Fibroblast of upper back skin (primary cell): ENCODE measurements at places on chromosomes 4 and X.

DNA sequence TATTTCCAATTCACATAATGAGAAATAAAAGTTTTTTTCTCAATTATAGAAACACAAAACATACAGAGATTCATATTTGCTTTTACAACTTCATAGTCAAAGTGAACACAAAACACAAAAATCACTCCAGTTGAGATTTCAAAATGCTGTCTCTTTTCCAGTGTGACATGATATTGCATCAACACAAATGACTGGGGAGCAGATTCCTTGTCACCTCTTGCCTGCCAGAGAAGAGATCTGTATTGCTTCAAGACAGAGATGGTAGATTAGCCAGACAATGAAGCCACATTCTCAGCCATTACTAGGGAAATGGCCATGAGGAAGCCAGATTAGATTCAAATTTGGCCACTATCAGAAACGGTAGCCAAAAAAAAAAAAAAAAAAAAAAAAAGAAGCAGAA, 2313.1 kb upstream of the AGA start:
- no peak for DNase-seq

DNA sequence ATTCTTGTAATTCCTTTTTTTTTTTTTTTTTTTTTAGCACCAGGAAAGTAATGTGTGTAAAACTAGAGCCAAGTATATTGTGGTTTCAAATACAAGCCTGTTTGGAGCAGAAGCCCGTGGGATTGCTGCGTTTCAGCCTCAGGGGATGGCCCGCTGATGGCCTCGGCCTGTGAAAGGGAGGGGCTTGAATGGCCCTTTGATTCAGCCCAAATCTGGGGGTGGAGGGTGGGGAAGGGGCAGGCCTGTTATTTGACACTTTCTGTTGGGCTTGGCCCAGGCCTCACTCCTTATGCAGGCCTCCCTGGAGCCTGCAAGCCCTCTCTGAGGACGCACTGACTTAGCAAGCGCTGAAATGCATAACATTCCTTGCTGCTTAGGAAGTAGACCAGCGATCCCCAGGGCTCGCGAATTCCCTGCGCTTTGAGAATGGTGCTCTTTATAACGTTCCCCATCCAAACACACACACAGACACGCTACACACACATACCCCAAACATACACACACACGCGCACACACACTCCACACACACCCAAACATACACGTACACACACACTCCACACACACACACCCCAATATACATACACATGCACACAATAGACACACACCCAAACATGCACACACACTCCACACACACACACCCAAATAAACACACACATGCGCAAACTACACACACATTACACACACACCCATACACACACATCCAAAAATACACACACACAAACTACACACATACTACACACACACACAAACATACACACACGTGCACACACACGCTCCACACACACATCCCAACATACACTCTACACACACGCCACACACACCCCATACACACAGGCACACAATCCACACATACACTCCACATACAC, 29.6 kb downstream of the TLR10 start:
- DNase-seq, result peak; percentile 99

DNA sequence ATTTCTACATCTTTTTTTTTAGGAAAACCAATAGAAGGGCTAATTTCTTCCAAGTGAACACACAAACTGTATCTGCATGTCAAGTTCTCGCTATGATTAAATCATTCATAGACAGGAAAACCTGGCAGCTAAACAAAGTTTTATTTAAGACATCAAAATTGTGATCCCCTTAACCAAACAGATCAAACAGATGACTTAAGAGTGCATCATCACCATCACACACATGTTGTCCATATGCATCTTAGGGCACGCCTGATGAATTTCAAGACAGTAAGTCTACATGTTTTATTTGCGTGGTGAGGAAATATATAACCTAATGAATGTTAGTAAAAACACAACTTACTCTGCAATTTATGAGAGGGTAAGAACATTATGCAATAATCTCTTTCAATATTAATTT, 317.0 kb upstream of the ANXA10 start:
- peak; percentile 86 for DNase-seq

DNA sequence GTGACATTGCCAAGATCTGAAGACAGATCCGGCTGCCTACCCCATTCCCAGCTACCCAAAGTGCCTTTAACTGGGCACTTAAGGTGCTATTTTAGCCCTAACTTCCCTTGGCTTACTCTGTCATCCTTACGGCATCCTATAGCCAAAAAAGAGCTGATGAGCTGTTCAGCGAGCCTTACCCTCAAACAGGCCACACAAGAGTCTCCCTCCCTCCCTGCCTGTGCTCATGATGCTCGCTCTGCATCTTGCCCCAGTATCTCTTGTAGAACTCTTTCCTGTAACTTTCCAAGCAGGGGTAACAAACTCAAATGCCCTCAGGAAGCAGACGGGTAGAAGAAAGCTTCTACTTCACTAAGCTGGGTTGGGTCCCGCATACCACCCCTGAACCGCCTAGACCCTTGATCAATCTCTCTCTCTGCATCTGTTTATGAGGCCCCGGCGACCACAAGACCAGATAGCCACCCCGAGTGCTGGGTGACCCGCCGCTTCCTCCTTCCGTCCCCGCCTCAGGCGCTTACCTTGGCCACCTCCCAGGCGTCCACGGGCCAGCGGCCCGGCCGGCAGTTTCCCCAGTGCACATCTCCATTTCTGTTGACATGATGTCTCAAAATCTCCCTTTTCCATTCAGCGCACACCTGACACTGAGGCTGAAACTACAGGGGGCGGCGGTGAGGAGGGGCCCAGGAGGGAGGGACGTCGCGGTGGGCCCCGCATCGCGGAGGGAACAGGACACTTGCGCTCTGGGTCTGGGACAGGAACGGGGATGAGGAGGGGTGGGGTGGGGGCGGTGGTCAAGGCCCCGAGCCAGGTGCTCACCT, 663 bp downstream of the CXorf38 start:
- no peak for DNase-seq

DNA sequence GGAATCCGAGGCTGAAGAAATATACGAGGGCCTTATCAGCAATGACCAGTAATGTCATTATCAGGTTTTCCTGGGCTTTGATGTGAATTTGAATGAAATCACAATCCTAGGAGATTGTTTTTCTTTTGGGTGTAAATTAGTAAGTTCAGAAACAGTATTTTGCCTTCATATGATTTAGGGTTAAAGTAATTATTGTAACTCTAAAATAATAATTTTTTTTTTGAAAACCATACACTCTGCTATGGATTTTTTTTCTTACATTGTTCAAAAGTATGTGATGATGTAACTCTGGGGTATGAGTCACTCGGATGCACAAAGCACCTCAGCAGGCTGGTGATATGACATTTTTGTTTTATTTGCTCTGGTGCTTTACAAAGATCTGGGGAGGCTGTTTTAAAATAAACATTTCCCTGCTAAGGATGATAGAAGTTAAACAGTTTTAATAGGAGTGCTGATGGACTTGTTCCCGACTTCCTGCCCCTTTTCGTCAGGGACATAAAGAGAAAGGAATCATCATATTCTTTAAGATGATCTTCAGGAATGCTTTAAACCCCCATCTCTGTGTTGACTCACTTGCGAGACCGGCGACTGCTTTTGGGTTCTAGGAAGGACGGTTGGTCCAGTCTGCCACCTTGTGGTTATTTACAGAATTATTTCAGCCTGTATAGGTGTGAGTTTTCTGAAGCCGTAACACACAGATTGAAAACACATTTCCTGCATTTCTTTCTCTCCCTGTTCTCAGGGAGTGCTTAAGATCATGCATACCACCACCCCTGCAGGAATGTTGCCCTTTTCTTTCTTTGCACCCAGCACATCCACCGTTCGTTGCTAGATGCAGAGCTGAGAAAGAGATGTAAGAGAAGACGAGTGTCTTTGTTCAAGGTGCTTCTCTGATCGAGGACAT, 72.5 kb downstream of the RAPGEF2 start:
- DNase-seq, result peak; percentile 93

DNA sequence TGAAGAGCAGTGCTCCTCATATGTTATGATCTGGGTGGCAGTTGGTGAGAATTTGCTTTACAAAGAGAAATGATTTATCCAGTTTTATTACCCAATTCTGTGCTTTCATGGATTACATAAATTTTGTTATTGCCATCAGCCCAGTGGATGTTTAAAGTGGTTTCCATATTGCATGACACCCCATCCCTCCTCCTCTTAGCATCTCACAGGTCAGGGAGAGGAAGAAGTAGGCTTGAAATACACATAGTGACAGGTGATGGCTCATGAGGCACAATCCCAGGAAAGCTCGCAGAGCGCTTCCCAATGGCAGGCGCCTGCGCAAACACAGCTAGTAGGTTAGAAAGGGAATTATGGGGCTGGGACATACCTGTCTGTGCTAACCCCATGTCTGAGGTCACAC, 47.7 kb upstream of the GATB start:
- no peak for DNase-seq

DNA sequence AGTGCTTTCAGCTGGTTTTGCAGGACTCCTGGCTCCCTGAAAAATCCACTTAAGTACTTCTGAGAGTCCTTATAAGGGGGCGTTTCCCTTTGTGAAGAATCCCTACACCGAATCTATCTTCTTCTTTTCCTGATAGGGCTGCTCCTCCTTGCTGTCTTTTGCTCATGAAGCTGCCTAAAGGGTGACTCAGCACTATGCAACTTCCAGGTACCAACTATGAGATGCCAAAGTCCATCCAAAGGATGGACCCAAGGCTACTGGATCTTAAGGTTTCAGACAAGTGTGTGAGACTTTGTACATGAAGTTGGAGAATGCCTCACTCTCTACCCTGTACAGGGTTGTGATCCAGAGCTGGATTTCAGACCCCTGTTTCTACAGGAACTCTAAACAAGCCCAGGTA, 485.0 kb upstream of the FAT1 start:
- DNase-seq, result no peak

DNA sequence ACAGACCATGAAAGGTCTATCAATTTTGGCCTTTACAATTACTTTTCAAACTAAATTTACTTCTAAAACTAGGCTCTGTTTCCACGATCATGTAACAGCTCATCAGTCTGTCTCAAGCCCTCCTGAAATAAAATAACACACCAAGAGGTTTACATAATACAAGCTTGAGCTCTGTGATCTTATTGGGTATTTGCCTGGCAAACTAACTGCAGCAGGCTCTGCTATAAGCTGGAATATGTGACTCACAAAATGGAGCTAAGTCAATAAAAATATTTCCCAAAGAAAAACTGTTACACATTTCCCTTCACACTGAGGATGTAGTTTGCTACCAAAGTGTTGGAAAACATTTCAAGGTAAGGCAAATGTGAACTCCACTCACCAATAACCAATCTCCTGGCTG, 94.7 kb upstream of the GPM6B start:
- peak; percentile 22 for DNase-seq

- DNase-seq, result no peak
Observed at GRCh38 chr4:23909671-23910070, 19.8 kb upstream of the PPARGC1A start.

DNA sequence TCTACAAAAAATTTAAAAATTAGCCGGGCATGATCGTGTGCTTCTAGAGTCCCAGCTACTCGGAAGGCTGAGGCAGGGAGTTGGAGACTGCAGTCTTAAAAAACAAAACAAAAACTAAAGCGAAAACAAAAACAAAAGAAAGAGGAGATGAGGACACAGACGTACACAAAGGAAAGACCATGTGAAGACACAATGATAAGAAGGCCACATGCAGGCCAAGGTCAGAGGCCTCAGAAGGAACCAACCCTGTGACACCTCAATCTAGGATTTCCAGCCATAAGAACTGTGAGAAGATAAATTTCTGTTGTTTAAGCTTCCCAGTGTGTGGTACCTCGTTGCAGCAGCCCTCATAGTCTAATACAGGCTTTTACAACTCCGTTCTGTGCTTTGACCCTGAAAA, 177.0 kb upstream of the ATP6AP2 start:
- no peak for DNase-seq

DNA sequence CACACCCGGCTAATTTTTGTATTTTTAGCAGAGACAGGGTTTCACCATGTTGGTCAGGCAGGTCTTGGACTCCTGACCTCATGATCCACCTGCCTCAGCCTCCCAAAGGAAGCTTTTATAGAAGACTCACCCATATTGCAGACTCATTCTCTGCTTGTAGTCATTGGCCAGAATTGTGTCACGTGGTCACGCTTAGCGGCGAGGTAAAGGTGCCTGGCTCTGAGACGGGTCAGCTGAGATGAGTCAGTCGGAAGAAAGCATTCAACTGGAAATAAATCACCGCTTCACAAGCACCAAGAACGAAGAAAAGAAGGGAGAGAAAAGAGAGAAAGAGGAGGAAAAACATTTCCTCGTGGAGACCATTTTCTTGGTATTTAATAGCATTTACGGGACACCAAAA, 218.8 kb upstream of the NOCT start:
- DNase-seq, result no peak

GRCh38 chrX:50615570-50616158, 145.0 kb upstream of the DGKK start:
- no peak for DNase-seq

DNA sequence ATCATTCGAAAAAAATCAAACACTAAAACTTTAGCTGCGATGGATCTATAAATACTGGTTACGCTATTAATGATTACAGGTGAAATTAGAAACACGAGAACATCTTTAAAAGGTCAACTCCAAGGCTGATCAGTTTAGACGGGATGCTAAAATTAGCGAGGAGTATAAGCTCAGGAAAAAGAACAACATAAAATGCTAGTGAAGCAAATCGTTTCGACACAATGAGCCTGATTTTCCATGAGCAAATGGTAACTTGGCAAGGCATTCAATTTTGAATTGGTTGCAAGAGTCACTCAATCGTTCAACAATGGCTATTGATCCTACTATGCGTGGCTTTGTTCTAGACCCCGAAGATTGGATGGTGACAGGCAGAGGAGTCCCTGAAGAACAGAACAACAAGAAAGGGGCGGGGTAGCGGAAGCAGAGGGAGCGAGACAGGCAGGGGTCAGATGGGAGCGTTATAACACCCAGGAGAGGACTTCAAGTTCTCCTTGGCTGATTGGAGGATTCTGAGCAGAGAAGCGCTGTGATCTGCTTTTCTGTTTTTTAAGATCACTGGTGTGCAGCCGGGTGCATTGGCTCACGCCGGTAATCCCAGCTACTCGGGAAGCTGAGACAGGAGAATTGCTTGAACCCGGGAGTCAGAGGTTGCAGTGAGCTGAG, 146.5 kb downstream of the RBM47 start:
- no peak for DNase-seq

DNA sequence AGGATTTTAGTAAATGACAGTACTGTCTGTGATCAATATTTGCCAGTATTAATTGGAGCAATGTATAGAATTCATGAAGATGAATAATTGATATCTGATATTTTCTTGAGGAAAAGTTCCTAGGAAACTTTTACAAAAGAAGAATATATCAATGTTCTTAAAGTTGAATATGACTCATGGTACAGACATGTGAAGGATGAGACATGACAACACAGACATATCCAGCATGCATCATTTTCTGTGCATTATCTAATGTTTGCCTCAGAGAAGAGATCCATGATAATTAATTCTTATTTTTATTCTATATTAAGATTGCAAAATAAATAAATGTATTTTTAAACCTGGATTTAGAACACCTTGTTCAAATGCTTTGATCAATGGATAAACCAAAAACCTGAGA, 452.9 kb upstream of the EPHA5 start:
- DNase-seq, result peak; percentile 24

DNA sequence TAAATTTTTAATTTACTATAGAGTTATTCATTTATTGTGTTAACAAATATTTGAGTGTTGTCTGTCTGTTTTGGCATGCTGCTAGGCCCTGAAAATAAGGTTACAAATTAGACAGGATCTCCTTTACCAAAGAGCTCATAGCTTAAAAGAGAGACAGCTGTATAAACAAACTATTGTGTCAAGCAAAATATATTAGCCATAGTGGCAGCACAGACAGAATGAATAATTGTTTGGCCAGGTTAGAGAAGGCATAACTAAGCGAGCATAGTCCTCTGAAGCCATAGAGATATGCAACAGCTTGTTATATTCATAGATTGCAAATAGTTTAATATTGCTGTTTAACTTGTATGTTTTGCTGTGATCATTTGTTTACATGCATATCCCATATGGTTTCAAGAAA, 66.7 kb upstream of the NDUFC1 start:
- DNase-seq, result peak; percentile 1
